ENCODE measurements at places on chromosomes 1 and 21.
A peak's percentile ranks its signal among the peaks of the same experiment; 100 is the strongest.

- DNase-seq, result no peak
Observed at GRCh38 chr1:32332290-32333079, 3.5 kb downstream of the MARCKSL1 start.

- DNase-seq, result no peak
Observed at GRCh38 chr1:173506437-173506836, 29.3 kb downstream of the PRDX6 start.

DNA sequence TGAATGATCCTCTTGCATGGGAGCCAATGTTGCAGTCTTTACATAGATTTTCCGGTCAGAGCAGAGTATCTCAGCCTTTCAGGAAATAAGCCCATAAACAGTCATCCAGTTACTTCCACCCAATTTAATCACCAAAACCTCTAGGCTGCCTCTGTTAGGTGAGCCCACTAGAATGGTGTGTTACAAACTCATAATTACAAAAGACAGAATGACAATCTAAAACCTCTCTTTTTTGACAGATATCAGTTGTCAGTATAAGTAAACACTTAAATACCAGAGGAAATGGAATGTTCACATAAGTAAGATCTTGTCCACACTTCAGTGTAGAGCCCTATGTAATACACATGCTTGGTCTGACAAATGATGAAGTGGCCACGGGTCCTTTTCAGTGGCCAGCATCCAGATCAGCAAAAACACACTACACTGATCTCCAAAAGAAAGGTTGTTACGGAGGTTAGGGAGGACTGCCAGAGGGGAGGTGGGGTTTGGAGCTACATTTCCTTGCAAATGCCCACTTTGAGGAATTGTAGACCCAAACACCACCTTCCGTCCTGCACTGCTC, 71.3 kb upstream of the FBXO28 start:
- no peak for DNase-seq

GRCh38 chr1:12014141-12014991, 4.9 kb upstream of the MIIP start:
- DNase-seq, result peak; percentile 51

DNA sequence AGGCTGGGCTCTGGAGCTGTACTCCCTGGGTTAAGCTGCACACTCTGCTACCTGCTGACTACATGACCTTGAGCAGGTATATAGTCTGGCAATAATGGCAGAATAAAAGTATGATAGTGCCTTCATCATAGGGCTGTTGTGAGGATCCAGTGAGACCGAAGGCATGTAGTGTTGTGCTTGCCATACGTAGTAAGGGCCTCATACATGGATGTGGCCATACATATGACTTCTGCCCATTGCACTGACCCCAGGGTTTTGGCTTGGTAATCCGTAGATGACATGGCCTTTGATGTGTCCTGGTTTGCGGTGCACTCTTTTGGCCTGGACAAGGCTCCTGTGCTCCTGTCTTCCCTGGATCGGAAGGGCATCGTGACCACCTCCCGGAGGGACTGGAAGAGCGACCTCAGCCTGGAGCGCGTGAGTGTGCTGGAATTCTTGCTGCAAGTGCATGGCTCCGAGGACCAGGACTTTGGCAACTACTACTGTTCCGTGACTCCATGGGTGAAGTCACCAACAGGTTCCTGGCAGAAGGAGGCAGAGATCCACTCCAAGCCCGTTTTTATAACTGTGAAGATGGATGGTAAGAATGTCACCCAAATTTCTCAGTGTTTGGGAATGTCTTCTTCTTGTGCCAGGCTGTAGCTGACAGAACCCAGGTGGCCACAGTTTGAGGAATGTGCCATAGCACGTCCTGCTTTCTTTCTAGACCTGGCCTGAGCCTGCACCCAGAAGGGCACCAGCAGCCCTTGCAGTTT, 17.0 kb upstream of the CD101 start:
- DNase-seq, result no peak

DNA sequence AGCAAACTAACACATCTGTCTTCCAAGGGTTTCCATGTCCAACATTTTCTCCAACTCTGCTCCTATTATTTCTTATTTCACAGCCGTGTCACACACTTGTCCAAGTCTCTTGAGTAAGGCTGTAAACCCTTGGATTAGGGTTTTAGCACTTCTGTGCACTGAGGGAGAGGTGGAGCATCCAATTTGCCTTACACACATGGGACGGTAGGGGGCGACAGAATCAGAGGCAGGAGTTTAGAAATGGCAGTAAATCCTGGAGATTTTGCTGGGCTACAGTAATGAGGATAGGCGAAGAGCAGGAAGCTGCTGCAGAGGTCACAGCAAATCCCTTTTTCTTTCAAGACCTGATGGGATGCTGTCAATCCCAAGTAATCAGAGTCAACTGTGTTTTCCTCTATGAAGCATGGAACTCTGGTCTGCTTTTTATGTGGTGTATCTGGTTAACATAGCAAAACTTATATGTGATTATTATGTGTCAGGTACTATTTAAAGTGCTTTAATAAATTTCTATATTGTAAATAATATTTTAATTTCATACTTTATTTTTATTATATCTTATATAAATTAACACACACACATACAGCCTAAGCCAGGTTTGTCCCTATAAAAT, 15.4 kb upstream of the LCE5A start:
- DNase-seq, result no peak

- DNase-seq, result peak; percentile 77
Observed at GRCh38 chr1:31548907-31549808, 27.2 kb upstream of the TINAGL1 start.
